ENCODE measurements at places on chromosomes 13 and 19. TPM values are rescaled to one million over a fixed set of nuclear protein-coding genes. Genes with fewer than 3 reads are reported as not detected.

GRCh38 chr13:58379221-58379620 lies 747.7 kb downstream of the PCDH17 start:
- H3K27me3 ChIP-seq, result no peaks in the 10 kb centered on the region
- H3K4me3 ChIP-seq, result no peak overlapping the region
- no peaks in the 10 kb centered on the region for H3K4me1 ChIP-seq
- H3K36me3 ChIP-seq, result no peaks in the 10 kb centered on the region
- H3K27ac ChIP-seq, result no peak overlapping the region
- no peak for DNase-seq

Gene PLEKHF1
- total RNA-seq, result 17.8 TPM

Gene CPB2
- 0.05 TPM for total RNA-seq

DNA sequence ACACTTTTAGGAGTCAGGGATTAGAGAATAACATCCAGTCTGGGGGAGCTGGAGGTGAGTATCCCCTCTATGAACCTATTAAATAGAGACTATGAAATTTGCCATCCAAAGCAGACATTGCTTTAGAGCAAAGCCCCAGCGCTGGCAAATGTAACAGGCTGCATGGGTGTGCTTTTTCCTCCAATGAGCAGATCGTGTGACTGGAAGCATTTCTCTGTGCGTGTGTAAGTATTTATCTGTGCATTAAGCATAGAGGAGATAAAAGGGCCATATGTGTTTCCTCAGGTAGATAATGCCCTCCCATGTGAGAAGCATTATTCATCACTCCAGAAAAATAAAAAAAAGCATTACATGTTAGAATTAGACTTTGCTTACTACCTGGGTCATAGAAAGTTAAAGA lies 924 bp downstream of the TNFSF13B start:
- peak overlapping the region; percentile 73 for H3K27ac ChIP-seq
- peaks cover 10% of the 10 kb centered on the region for H3K4me1 ChIP-seq
- H3K27me3 ChIP-seq, result no peaks in the 10 kb centered on the region
- H3K4me3 ChIP-seq, result peak overlapping the region; percentile 43
- no peak for DNase-seq
- H3K36me3 ChIP-seq, result no peaks in the 10 kb centered on the region

- DNase-seq, result no peak
- H3K4me1 ChIP-seq, result no peaks in the 10 kb centered on the region
- H3K36me3 ChIP-seq, result no peaks in the 10 kb centered on the region
- no peaks in the 10 kb centered on the region for H3K27me3 ChIP-seq
- H3K27ac ChIP-seq, result no peak overlapping the region
- H3K4me3 ChIP-seq, result no peak overlapping the region
Observed at GRCh38 chr13:108827646-108828045, 198.2 kb downstream of the MYO16 start.

Gene LILRB5
- 1.3 TPM for total RNA-seq

DNA sequence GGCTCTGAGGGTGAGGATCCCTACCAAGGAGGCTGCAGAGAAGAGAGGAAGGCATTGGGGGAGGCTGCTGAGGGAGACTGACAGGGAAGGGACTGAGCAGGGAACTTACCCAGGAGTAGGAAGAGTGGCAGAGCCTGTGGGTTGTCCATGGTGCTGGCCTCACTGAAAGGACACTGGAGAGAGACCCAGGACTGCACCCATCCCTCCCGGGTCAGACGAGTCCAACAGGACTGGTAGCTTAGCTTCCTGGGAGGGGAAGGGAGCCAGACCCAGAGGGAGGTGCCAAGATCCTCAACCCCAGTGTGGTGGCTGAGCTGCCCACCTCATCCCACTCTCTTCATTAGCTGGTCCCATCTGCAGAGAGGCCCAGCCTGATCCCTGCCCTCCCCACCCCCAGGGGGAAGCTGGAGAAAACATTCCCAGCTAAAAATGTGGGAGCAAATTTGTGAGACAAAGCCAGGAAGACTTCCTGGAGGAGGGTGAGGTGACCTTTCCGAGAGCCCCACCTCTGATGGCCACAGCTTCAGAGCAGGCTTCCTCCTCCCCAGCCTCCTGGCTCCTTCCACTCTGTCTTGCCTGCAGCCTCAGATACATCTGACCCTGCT lies at the start of gene VSIG10L:
TSS of gene VSIG10L (minus strand) at position 164 of the 605 bp plus-strand sequence. CDS start at position 149, 15 bp downstream.
- peaks cover 39% of the 10 kb centered on the region for H3K27me3 ChIP-seq
- H3K36me3 ChIP-seq, result peaks cover 6% of the 10 kb centered on the region
- no peak within 1 kb of the TSS for H3K27ac ChIP-seq

GRCh38 chr19:39362682-39363657 lies 20.7 kb downstream of the SAMD4B start:
- no peak for DNase-seq
- no peaks in the 10 kb centered on the region for H3K4me1 ChIP-seq
- H3K27me3 ChIP-seq, result no peaks in the 10 kb centered on the region
- H3K36me3 ChIP-seq, result peaks cover 46% of the 10 kb centered on the region

- no peak overlapping the region for H3K4me3 ChIP-seq
- no peaks in the 10 kb centered on the region for H3K36me3 ChIP-seq
- no peaks in the 10 kb centered on the region for H3K4me1 ChIP-seq
- no peak overlapping the region for H3K27ac ChIP-seq
- DNase-seq, result no peak
- no peaks in the 10 kb centered on the region for H3K27me3 ChIP-seq
Observed at GRCh38 chr19:54851353-54851752, 1.1 kb downstream of the KIR3DL2 start.

Gene ZNF428
- total RNA-seq, result 74.3 TPM

DNA sequence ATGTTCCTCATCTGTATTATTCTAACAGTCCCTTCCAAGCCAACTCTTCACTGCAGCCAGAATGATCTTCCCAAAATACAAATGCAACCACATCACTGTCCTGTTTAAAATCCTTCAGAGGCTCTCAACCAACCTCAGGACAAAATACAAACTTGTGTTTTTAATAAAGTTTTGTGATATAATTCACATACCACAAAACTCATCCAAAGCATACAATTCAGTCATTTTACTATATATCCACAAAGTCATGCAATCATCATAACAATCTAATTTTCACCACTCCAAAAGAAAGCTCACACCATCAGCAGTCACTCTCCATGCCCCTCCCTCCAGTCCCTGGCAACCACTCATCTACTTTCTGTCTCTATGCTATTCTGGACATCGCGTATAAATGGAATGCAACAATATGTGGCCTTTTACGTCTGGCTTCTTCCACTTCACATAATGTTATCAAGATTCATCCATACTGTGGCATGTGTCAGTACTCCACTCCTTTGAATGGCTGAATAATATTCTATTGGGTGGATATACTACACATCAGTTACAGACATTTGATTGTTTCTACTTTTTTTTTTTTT lies 81.7 kb upstream of the DOCK9 start:
- H3K4me1 ChIP-seq, result peaks cover 9% of the 10 kb centered on the region
- no peak overlapping the region for H3K27ac ChIP-seq
- DNase-seq, result no peak
- H3K36me3 ChIP-seq, result no peaks in the 10 kb centered on the region

- no peaks in the 10 kb centered on the region for H3K4me1 ChIP-seq
- H3K4me3 ChIP-seq, result no peak overlapping the region
- peaks cover 22% of the 10 kb centered on the region for H3K27me3 ChIP-seq
- no peak for DNase-seq
- H3K36me3 ChIP-seq, result no peaks in the 10 kb centered on the region
- no peak overlapping the region for H3K27ac ChIP-seq
Observed at GRCh38 chr13:112161521-112162301, 94.8 kb downstream of the SOX1 start.

GRCh38 chr13:99415014-99415650 lies 86.1 kb upstream of the TM9SF2 start:
- H3K4me1 ChIP-seq, result peaks cover 80% of the 10 kb centered on the region
- DNase-seq, result no peak
- H3K4me3 ChIP-seq, result peak overlapping the region; percentile 36
- H3K27me3 ChIP-seq, result no peaks in the 10 kb centered on the region

Gene PTGER1
- not detected for total RNA-seq

Gene ALOX5AP
- total RNA-seq, result 77.1 TPM

GRCh38 chr13:67860315-67860714 lies 630.2 kb upstream of the PCDH9 start:
- no peaks in the 10 kb centered on the region for H3K36me3 ChIP-seq
- no peak overlapping the region for H3K27ac ChIP-seq
- no peak overlapping the region for H3K4me3 ChIP-seq

DNA sequence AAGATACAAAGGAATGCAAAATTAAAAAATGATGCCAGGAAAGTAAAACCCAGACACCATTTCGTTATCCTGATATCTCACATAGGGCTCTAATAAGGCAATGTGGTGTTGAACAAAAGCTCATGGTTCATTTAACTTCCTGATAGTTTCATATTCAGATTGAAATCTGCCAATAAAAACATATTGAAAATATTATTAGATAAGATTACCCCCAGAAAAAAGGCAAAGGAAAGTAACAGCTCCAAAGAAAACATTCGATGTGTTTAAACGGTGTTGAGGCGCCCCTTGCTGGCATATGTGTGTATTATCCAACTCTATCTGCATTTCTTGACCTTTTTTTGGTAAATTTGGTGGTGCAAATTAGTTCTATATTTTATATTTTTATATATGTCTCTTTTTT lies 75.9 kb downstream of the ESD start:
- DNase-seq, result peak; percentile 34
- H3K4me3 ChIP-seq, result no peak overlapping the region
- H3K27ac ChIP-seq, result no peak overlapping the region
- no peaks in the 10 kb centered on the region for H3K4me1 ChIP-seq
- peaks cover 12% of the 10 kb centered on the region for H3K36me3 ChIP-seq
- H3K27me3 ChIP-seq, result no peaks in the 10 kb centered on the region

DNA sequence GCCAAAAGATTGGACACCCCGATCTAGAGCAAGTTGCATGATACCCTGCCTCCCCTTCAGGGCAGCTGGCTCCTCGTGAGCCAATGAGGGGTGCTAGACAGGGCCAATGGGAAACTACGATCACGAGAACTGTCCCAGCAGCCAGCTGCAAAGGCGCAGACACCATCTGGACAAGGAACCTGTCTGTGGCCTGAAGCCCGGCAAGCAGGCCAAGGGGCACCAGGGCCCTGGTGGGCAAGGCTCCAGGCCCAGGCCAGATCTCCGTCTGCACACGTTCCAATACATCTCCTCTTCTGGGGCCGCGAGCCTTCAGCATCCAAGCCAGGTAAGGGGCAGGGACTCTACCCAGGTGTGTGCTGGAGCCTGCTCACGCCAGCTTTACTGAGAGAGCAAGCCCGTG lies 20.2 kb downstream of the MED26 start:
- peaks cover 7% of the 10 kb centered on the region for H3K36me3 ChIP-seq
- H3K27me3 ChIP-seq, result no peaks in the 10 kb centered on the region
- H3K4me3 ChIP-seq, result no peak overlapping the region
- no peaks in the 10 kb centered on the region for H3K4me1 ChIP-seq
- no peak for DNase-seq
- H3K27ac ChIP-seq, result no peak overlapping the region

DNA sequence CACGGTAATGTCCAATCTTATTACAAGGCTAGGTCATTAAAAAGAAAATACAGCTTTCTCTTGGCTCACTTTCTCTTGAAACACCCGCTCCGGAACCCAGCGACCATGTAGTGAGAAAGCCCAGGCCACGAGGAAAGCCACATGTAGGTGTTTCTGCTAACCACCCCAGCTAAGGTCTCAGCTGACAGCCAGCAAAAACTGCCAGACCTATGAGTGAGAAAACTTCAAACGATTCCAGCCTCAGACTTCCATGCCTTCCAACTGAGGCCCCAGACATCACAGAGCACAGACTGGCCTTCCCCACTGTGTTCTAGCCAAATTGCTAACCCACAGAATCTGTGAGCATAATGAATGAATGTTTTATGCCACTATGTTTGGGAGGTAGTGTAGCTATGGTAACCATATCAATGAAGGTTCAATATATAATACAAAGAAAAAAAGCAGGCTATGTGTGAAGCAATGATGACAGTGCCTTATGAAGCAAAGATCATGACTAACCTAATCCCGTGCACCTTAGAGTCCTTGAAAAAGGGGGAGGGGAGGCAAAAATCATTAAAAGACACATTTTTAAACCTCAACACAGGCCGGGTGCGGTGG lies 11.9 kb upstream of the TPTE2 start:
- H3K27ac ChIP-seq, result no peak overlapping the region
- no peaks in the 10 kb centered on the region for H3K36me3 ChIP-seq
- no peaks in the 10 kb centered on the region for H3K27me3 ChIP-seq
- H3K4me3 ChIP-seq, result no peak overlapping the region
- no peaks in the 10 kb centered on the region for H3K4me1 ChIP-seq
- no peak for DNase-seq

Gene ZNF614
- total RNA-seq, result 8.6 TPM

DNA sequence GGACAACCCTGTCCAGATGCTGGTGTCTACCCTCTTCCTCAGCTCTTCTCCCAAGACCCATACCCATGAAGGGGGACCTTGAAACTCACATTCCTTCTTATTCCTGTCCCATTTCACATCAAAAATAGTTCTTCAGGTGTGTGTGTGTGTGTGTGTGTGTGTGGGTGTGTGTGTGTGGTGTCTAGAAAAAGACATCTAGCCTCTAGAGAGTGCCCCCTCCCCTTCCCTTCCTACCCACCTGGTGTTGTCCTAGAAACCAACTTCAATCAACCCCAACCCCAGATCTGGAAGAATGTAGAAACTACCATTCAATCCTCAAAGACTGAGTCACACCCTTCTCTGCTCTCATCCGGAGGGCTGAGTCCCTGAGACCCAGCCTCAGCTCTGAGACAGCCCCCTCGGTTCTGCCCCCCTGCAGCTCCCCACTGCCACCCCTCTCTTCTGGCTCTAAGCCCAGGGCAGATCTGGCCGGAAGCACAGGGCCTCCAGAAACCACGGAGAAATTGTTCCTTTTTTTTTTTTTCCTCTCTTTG lies 3.5 kb downstream of the KCNN4 start:
- H3K4me3 ChIP-seq, result peak overlapping the region; percentile 16
- peaks cover 35% of the 10 kb centered on the region for H3K4me1 ChIP-seq
- peak overlapping the region; percentile 93 for H3K27ac ChIP-seq
- DNase-seq, result peak; percentile 87
- peaks cover 4% of the 10 kb centered on the region for H3K27me3 ChIP-seq

GRCh38 chr19:4577020-4577782 lies 17.7 kb upstream of the SEMA6B start:
- no peak for DNase-seq
- H3K4me3 ChIP-seq, result no peak overlapping the region
- H3K27me3 ChIP-seq, result peaks cover 82% of the 10 kb centered on the region
- no peaks in the 10 kb centered on the region for H3K36me3 ChIP-seq

DNA sequence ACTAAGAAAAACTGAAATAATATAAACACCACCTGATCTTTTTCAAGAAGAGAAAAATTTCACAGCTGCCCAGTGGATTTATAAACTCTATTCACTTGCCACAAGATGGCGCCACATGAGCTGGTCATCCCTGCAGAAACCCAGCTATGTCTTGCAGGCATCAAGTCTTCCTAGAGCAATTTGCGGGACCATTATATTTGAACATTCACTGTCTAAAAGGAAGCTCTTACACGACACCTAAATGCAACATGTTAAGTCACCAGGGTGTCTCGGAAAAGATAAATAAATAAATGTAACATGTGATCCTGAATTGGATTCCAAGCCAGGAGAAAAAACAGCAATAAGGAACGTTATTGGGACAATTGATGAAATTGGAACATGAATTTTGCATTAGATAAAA lies 20.3 kb upstream of the AKT2 start:
- H3K36me3 ChIP-seq, result no peaks in the 10 kb centered on the region
- H3K27ac ChIP-seq, result no peak overlapping the region
- peak; percentile 44 for DNase-seq
- H3K4me1 ChIP-seq, result no peaks in the 10 kb centered on the region
- no peaks in the 10 kb centered on the region for H3K27me3 ChIP-seq
- H3K4me3 ChIP-seq, result no peak overlapping the region

GRCh38 chr19:52492994-52493470 lies 34.4 kb upstream of the ZNF808 start:
- no peaks in the 10 kb centered on the region for H3K27me3 ChIP-seq
- DNase-seq, result no peak
- no peaks in the 10 kb centered on the region for H3K4me1 ChIP-seq
- no peak overlapping the region for H3K27ac ChIP-seq
- H3K36me3 ChIP-seq, result no peaks in the 10 kb centered on the region

Gene ANKRD27
- total RNA-seq, result 25.8 TPM

Data from thymus (tissue), 14 donors.